ENCODE measurements at places on chromosomes 16 and 17. TPM values are rescaled to one million over a fixed set of nuclear protein-coding genes. Genes with fewer than 3 reads are reported as not detected.

DNA sequence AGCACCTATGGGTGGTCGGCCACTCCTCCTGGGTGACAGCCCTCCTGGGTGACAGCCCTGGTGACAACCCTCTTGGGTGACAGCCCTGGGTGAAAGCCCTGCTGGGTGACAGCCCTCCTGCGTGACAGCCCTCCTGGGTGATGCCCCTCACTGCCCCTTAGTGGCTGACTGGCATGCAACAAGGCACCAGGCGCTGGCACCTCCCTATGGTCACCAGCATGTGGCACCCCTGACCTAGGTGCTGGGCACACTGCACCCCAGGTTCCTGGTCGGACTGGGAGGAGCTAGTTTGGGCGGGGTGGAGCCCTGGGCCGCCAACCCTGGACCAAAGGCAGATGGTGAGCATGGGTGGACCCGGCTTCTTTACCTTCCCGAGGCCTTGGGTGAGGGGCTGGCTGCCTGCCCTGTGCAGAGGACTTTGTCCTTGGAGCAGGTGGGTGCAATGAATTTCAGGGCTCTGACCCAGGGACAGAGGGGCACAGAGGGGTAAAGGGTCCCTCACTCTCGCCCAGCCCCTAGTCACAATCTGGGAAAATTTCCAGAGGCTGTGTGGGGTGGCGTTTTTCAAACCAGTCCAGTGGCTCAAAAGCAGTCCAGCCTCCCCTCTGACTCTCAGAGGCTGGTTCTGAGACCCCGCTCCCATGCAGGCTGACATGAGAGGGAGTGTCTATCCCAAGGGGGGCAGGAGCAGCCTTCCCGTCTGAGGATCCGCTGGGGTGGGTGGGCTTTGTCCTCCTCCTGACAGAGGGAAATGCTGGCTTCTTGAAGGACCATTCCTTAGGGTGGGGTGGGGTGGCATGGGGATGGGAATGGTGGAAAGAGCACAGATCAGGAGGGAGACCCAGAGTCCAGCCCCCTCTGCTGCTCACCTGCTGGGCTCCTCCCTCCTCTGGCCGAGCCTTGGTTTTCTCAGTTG is 25.9 kb upstream of the TNFRSF13B start:
- peak; percentile 84 for DNase-seq

GRCh38 chr16:19780321-19780720 is 62.2 kb downstream of the IQCK start:
- DNase-seq = no peak

GRCh38 chr17:6097005-6097279 is 26.8 kb downstream of the WSCD1 start:
- DNase-seq = no peak

DNA sequence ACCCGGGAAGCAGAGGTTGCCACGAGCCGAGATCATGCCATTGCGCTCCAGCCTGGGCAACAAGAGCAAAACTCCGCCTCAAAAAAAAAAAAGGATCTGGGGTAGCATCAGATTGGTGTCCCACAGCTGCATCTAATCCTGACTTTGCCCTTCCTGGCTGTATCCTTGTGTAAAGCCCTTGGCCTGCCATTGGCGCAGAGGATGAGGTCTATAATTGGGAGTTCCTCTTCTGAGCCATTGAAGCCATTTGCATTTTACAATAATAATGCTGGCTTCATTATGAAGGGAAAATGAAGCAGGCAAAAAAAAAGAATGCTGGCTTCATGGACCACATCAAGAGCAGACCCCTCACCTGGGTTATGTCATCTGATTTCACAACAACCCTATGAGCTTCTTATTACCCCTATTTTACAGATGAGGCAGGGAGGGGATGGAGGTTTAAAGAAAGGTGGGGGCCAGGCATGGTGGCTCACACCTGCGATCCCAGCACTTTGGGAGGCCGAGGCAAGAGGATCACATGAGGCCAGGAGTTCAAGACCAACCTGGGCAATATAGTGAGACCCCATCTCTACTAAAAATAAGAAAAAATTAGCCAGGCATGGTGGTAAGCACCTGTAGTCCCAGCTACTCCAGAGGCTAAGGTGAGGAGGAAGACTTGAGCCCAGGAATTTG is 1.2 kb upstream of the LITAFD start:
- DNase-seq = no peak

FAAP100 gene
- total RNA-seq = 29.1 TPM

CMTM1 gene
- 10.1 TPM for total RNA-seq

KRTAP3-1 gene
- not detected for total RNA-seq

CD300E gene
- not detected for total RNA-seq

IRX6 gene
- not detected for total RNA-seq

DNA sequence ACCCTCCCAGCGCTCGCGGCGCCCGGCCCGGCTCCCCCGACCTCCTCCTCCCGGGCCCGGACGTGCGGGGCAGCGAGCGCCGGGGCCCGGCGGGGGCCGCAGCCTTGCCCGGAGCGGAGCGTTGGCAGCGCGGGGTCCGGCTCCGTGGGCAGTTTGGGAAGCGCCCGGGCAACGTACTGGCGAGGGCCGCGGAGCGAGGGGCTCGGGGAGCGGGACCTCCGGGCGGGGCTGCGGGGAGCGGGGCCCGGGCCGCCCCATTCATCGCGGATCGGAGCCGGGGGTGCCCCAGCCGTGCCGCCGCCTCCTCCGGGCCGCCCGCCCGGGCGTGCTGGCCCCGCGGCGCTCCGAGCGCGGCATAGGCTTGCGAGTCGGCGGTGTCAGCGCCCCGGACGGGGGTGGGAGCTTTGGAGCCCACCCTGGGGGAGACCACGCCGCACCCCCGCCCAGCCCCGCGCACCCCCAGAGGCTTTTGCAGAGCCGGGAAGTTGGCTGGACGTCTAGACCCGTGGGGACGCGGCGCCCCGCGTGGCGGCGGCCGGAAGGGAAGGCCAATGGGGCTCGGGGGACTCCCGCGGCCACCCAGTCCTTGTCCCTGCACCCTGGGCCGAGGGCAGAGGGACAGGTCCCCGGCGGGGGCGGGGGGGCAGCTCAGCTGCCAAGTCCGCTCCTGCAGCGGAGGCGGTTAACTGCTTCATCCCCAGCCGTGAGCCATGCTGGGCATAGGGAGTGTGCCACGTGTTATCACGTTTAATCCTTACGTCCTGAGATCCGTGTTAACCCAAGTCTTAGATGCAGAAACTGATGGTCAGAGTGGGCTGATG is 852 bp downstream of the ZNF469 start:
- DNase-seq = no peak

MT1M gene
- total RNA-seq = not detected

DNA sequence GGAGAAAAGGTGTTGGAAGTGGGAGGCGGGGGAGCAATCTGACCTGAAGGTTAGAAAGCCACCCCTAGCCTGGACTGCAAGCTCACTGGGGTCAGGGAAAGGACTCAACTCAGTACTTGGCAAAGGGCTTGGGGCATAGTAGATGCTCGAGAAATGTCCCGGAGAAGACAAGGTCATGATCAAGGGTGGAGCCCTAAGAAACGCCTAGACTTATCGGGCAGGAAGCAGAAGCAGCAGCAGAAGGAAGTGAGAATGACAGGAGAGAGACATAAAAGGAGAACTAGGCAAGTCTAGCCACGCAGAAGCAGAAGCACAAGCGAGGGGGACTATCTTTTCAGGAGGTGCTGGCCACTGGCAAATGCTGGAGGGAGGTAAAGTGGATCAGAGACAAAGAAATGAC is 10.2 kb downstream of the COTL1 start:
- no peak for DNase-seq

GRCh38 chr17:80377798-80378197 is 37.2 kb upstream of the ENDOV start:
- no peak for DNase-seq

NOB1 gene
- total RNA-seq = 135 TPM

DNA sequence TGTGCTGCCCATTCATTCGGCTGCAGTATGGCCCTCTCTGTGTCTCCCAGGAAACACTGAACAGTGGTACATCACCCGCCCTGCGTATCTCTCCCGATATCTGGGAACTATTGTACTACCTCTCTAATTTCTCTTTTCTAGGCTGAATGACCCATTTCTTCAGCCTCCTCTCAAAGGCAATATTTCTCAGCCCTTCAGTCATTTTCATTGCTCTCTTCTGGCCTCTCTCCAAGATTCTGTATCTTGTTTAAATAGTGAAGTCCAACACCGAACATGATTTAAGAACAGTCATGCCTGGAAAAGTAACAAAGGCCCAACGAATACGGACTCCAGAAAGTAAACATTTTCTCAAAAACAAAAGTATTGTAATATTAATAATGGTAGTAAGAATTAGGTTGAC is 220.1 kb downstream of the ZFHX3 start:
- DNase-seq = no peak

DNA sequence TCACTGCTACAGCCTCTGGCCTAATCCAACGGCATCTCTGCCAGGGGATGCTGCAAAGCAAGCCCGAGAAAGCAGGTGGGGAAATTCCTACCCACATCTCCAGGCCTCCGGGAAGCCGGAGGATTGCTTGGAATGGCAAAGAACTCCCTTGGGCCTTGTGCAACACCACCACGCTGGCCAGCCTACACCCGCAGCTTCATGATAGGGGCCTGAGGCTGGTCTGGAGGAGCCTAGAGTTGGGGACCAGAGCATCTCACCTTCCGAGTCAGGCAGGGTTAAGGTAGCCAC is 20.3 kb downstream of the GGA3 start:
- DNase-seq = no peak

All from activated T-cell treated with anti-CD3 and anti-CD28 coated beads, Interleukin-2, amount 50 U/mL, for 72 hours (primary cell).